HT-29 (cell line): ENCODE measurements at places on chromosomes 5 and 9. TPM values are rescaled to one million over a fixed set of nuclear protein-coding genes. Genes with fewer than 3 reads are reported as not detected.

GRCh38 chr5:140391732-140392131 is 9.9 kb upstream of the ANKHD1 start:
- DNase-seq = peak; percentile 37

DNA sequence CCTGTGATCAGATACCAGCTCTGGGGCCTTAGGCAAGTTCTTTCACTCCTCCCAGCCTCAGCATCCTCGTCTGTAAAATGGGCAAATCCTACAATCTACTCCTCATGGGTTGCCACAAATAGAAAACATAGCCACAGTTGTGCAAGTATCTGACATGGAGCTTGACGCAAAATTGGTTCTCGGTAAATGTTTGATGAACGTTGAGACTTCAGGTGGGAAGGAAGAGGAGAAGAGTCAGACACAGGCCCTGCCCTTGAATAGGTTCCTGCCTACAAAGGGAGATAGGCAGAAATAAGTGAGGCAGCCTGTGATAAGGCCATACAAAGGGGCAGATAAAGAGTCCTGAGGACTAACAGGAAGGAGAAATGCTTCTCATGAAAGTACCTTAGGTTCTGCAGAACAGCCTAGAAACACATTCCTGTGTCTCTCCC is 26.1 kb upstream of the CPEB4 start:
- DNase-seq = no peak

- DNase-seq = no peak
Observed at GRCh38 chr5:64518793-64519192, 13.0 kb downstream of the RGS7BP start.

DNA sequence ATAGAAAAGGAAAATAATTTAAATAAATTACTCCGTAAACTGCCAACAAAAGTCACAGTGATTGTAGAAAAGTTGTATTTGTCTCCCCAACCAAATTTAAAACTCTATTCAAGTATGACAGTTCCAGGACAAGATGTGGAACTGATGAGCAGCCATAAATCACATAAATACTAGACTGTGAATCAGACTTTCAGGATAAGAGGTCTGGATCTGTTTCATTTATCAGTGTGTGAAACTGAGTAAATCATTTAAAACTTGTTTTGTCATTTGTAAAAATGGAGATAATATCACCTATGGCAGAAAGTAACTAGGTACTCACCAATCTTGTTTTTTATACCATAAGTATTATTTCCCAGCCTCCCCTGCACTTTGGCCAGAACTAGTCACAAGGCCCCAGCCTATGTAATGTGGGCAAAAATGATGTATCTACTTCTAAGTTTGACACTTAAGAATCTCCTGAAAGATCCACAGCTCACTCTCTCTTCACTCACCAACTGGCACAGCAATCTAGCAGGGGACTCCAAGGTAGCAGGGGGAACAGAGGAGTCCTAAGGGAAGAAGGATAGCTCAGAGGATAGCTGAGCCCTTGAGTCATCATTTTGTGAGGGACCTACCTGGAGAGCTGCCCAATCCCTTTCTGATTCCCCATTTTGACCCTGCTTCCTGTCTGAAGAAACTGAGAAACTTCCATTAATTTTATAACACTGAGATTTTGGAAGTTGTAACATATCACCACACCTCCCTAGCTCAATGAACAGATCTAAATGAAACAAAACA is 31.6 kb downstream of the TMEM161B start:
- DNase-seq = no peak

DNA sequence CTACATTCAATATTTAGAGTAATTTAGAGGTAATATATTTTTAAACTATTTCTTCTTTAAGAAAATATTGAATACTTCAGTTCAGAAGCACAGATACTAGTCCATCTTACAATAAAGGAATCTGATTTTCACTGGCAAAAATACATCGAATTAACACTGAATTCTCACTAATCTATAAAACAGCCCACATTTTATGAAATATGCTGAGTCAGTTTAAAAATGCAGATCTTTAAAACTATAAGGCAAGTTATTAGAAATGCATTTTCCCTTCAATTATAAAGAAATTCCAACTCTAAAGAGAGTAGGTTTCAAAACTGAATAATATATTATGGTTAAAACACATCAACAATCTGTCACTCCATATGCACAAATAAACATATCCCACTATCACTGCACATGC is 232.5 kb downstream of the SLF1 start:
- no peak for DNase-seq

GRCh38 chr5:94391996-94392395 is 226.4 kb downstream of the KIAA0825 start:
- DNase-seq = no peak

GKAP1 gene
- total RNA-seq = 0.74 TPM in 1 of 2 replicates, not detected in the other

SEMA5A gene
- total RNA-seq = not detected in 2 replicates
